ENCODE measurements at places on chromosomes 2 and 18. TPM values are rescaled to one million over a fixed set of nuclear protein-coding genes. Genes with fewer than 3 reads are reported as not detected.
A peak's percentile ranks its signal among the peaks of the same experiment; 100 is the strongest.

GRCh38 chr2:231099918-231100317, 24.9 kb downstream of the HTR2B start:
- no peak for DNase-seq

GRCh38 chr2:37878536-37878935, 46.6 kb upstream of the RMDN2 start:
- DNase-seq = no peak

GRCh38 chr2:179626261-179626660, 235.2 kb downstream of the ZNF385B start:
- DNase-seq = peak; percentile 12

GRCh38 chr2:207950063-207950760, 75.1 kb downstream of the PLEKHM3 start:
- DNase-seq = no peak

DNA sequence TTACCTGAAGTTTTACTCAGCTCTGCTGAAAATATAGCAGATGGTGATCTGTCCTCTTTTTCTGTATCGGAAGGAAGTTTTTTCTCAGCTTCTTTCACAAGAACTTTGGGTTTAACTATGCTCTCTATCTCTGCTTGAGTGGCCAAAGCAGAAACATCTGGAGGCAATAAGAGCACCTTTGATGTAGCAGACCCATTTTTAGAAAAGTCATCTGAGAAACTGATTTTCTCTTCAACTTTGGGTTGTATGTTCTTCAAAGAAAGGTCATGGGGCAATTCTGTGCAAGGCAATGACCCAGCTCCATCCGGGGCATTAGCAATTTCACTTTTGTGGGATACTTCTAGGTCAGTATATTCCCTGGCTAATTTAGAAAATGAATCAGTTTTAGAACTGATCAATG, 25.2 kb downstream of the RTN4 start:
- DNase-seq = no peak

IRS1 gene
- total RNA-seq = 29.7 TPM

- DNase-seq = no peak
These were observed 42.0 kb upstream of the OTOS start for GRCh38 chr2:240182476-240182875.

HNMT gene
- total RNA-seq = 32.2 TPM

DNA sequence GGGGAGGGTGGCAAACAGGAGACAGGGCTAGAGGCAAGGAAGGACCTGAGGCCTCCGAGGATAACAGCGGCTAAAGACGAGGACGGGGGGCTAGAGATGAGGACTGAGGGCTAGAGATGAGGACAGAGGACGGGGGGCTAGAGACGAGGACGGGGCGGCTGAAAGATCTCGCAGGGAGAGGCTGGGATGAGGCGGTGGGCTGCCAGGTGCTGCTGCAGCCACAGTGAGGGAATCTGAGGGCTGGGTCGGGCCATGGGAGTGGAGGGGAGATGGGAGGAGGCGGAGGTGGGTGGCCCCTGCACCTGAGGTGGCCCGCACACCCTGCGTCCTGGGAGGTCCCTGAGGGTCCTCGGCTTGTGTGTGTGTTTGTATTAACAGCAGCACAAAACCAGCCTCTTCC, 350.2 kb upstream of the SALL3 start:
- no peak for DNase-seq

IMPACT gene
- total RNA-seq = 48.3 TPM

DNA sequence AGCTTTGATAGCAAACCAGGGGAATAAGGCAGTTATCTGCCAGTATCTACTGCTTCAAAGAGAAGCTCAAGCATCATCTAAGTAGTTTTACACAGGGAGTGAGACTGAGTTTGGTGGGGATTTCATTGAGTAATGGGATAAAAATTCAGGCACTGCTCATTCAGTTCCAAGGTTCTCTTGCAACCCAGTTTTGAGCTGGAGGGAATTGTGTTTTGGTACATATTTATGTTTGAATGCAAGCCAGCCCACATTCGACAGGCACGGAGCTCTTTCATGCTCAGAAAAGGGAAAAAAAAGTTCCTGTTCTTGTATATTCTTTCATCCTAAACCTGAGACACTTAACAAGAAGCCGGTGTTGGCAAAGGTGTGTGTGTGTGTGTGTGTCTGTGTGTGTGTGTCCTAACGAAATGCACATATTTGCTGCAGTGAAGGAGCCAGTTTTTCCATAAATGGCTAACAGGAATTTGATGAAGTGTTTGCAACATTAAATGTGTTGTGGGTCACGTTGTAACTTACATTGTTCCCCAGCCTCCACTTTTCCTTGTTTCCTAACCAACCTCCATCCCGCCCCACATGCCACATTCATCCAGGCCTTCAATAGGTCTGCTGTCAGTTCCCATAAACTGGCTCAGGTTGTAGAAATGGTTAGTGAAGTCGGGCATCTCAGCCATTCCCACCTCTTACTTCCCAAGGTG, 311.1 kb downstream of the TXNL1 start:
- DNase-seq = peak; percentile 82

MAPK4 gene
- total RNA-seq = not detected

CPLX4 gene
- not detected for total RNA-seq

- DNase-seq = no peak
These were observed 55.0 kb downstream of the KLF7 start for GRCh38 chr2:207110715-207111114.

- DNase-seq = no peak
These were observed 14.2 kb downstream of the INPP4A start for GRCh38 chr2:98458667-98459380.

- DNase-seq = no peak
These were observed 236.6 kb downstream of the GLI2 start for GRCh38 chr2:120972286-120972685.

- no peak for DNase-seq
These were observed 62.5 kb downstream of the SPHKAP start for GRCh38 chr2:228118940-228119339.

DNA sequence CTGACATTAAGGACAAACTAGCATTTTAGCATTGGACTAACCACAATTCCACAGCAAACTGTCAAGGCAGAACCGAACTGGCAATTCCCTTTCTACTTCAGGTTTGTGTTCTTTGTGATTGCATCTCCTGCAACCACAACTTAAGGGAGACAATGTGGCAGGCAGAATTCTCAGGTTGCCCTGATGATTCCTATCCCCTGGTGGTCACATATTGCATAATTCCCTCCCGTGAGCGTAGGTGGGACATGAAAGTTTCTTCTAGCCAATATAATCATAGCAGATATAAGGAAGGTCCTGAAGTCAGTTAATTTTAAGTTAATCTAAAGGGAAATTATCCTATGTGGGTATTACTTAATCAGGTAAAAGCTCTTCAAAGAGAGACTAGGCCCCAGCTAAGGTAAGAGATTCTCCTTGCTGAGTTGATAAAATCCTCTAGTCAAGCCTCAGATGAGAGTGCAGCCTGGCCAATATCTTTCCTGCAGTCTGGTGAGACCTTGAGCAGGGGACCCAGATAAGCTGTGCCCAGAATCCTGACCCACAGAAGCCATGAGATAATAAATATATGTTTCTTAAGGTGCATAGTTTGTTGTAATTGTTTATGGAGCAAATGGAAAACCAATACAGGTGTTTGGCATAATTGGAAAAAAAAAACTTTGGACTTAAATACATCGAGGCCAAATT, 45.9 kb upstream of the TNP1 start:
- DNase-seq = no peak

POTEJ gene
- not detected for total RNA-seq

KCNK3 gene
- total RNA-seq = not detected

DNA sequence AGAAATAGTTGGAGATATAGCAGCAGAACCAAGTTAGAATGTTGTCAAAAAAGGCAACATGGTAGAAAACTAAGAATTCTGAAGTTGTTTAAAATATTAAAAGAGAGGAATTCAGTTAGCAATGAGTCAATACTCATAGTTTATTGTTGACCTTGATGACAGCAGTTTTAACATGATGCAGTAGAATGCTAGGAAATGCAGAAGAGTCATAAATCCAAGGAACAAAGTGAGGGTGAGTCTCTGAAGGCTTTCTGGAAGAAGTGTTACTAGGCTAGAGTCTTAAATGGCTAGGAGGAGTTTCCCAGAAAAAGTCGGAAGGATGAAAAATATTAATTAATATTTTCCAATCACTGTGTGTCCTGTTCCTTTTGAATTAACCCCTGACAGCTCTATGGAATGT, 807.3 kb downstream of the TSN start:
- no peak for DNase-seq

DNA sequence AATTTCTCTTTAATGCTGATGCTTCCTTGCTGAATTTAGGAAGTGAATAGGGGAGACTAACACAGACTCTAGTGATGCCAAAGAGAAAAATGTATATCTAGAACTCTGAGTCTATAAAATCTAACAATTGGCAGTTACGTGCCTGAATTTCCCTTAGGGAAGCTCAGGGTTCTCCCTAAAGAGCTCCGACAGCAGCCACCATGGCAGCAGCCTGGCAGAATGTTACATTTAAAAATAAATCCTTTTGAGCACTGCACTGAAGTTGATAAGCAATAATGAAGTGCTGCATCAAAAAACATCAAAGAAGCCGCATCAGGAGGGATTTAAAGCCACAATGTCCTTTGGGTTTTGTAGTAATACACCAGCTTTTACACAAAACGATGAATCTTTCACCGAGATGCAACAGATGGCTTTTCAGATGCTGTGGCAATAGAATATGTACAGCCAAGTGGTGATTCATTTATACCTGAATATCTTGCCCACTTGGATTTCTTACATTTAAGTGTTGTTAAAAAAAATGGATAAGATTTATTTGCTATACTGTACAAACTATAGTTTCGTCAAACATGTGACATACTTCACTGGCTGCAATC, 291.2 kb upstream of the SESTD1 start:
- no peak for DNase-seq

RAB17 gene
- 0.54 TPM for total RNA-seq

DNA sequence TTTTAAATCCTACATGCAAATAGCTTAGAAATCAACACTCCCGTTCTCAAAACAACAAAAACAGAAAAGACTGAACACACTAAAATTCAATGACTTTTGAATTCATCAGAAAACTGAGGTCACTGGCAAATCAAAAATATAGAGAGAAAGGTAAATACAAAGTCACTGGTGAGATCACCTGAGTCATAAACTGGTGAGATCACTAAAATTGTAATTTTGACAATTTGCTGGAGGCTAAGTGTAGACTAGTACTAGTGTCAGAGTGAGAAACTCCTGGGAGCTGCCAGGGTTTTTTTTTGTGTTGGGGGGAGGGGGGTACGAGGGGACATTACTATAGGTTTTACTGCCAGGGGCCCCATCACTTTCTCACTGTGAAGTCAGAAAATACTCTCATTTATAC, 1876.0 kb upstream of the CELF4 start:
- DNase-seq = no peak

CYBRD1 gene
- 412 TPM for total RNA-seq

TCF23 gene
- total RNA-seq = not detected

GRCh38 chr2:79564065-79564464, 51.2 kb downstream of the CTNNA2 start:
- DNase-seq = no peak

PDE1A gene
- total RNA-seq = 34.9 TPM

DNA sequence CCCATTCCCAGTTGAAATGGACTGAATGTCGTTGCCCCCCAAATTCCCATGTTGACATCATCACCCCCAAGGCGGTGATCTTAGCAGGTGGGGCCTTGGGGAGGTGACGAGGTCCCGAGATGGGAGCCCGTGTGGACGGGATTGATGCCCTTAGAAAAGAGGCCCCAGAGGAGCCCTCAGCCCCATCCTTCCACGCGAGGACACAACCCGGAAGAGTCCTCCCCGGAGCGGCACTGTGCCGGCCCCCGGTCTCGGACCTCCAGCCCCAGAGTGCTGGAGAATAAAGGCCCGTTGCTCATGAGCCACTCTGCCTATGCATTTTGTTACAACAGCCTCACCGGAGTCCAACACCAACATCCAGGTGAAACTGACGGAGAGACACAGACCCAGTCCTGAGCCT, 30.4 kb upstream of the SALL3 start:
- DNase-seq = no peak

DNA sequence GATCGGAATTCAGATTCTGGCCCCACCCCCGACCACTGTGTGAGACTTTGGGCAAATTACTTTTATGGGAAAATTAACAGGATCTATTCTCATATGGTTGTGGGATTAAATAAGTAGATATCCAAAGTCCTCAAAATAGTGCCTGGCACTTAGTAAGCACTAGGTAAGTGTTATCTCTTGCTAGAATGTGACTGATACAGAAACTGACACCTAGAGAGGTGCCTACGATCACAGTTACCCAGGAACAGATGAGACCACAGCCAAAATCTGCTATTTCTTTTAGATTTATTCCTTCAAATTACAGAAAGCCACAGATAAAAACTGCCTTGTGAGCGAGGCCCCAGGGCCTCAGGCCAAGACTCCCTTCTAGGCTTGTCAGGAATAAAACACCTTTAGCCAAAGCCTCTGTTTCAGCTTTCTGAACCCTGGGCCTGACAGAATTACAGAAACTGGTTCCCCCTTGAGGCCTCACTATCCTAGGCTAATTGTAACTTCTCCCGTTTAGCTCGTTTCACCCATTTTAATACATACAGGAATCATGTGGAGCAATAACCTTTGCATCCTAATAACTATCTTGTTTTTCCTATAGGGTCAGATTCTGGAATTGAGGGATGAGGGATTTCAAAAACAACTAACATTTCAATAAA, 22.3 kb upstream of the CHMP1B start:
- no peak for DNase-seq

COLEC11 gene
- total RNA-seq = 0.09 TPM
